ENCODE measurements at places on chromosomes 13 and 19. TPM values are rescaled to one million over a fixed set of nuclear protein-coding genes. Genes with fewer than 3 reads are reported as not detected.

GRCh38 chr19:57934820-57935665 lies at the start of gene ZNF418:
Gene ZNF418 (minus strand): TSS chr19:57935402. CDS start chr19:57933822, 1,580 bp downstream.
- DNase-seq: peak; percentile 76

DNA sequence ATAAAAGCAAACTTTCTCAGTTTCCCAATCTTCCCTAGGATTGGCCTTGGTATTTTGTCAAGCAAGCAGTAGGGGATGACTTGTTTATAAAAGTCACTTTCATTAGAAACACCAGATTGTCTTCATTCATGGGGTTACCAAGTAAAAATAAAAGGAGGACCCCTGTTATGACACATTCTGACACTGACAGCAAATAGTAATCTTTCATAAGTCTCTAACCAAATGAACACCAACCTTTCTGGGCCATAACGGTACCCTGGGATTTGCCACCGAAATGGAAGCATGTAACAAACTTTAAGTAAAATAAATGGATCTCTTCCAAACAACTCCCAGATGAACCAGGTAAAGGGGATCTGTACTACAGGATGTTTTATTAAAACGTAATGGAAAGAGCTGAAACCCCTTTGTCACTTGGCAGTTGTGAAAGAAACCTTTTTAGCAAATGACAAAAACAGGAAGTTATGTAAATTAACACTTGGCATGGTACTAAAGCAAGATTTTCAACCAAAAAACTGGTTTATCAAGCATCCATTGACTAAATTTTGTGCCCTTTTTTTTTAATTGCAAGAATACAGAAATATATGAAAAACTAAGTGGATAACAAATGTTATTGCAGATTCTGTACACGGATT lies 335.6 kb downstream of the RBM26 start:
- DNase-seq: no peak

- no peak for DNase-seq
Observed at GRCh38 chr13:110726726-110727125, 13.2 kb downstream of the ING1 start.

DNA sequence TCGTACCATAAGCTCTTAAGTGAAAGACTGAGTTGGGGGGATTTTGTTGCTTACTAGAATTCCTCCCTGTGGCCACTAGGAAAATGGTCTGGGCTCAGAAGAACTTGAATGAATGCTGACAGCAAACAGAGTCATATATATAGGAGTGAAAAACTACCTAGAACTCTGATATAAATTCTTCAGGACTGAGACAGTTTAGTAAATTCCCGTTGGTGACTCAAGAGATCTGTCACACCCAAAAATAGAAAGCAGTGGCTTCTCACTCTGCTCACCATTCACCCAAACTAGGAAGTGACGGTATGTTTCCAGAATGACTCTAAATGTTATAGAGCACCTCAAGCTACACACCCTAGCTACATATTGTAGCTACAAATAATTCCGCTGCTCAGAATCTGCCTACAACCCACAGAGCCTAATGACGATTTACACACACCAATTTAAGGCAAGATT lies 116.2 kb downstream of the TBC1D4 start:
- peak; percentile 84 for DNase-seq

GRCh38 chr19:58398087-58398486 lies 2.6 kb downstream of the RNF225 start:
- DNase-seq: no peak

DNA sequence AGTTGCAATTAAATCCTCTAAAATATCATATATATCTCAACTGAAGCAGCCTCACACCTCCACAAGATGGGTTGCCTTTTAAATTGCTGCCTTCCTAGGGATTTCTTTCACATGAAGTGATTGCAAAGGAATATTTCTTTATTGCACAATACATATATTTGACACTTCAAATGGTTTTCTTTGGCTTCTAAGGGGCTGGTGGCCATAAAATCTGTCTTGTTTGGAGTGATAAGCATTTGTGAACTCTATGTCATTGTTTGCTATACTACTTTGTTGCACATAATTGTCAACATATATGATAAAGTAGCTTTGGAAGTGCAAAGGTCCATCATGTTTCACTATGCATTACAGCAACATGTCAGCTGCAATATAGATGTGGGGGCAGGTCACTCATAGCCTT lies 2380.9 kb downstream of the PCDH9 start:
- DNase-seq: no peak

- no peak for DNase-seq
Observed at GRCh38 chr13:41199526-41199925, 5.2 kb upstream of the KBTBD7 start.

GRCh38 chr13:25109341-25109740 lies 13.4 kb downstream of the PABPC3 start:
- DNase-seq: no peak

- no peak for DNase-seq
Observed at GRCh38 chr19:16133818-16134217, 9.7 kb upstream of the HSH2D start.

The SYNGR4 gene
- not detected for polyA plus RNA-seq

The RNF17 gene
- polyA plus RNA-seq: 0.30 TPM

The LYL1 gene
- 141 TPM for polyA plus RNA-seq

The CGB8 gene
- not detected for polyA plus RNA-seq

The SHISA2 gene
- polyA plus RNA-seq: 1.5 TPM

The PBX4 gene
- not detected for polyA plus RNA-seq

All from endothelial cell of umbilical vein (primary cell).